OCI-LY7 (cell line): ENCODE measurements at places on chromosomes 4 and X. TPM values are rescaled to one million over a fixed set of nuclear protein-coding genes. Genes with fewer than 3 reads are reported as not detected.
A peak's percentile ranks its signal among the peaks of the same experiment; 100 is the strongest.

DNA sequence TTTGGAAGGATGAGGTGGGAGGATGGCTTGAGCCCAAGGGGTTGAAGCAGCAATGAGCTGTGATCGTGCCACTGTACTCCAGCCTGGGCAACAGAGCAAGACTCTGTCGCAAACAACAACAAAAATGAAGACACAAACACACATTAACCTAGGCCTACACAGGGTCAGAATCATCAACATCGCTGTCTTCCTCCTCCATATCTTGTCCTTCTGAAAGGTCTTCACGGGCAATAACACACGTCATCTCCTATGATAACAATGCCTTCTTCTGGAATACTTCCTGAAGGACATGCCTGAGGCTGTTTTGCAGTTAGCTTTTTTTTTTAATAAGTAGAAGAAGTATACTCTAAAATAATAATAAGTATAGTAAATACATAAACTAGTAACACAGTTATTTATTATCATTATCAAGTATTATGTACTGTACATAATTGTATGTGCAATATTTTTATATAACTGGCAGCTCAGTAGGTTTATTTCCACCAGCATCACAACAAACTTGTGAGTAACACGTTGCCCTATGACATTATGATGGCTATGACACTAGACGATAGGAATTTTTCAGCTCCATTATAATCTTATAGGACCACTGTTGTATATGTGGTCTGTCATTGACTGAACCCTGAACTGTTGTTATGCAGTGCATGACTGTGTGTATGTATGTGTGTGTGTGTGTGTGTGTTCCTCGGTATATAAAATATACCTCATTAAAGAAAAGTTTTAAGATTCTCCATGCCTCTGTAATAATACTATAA, 69.2 kb upstream of the MAML3 start:
- no peak for DNase-seq

DNA sequence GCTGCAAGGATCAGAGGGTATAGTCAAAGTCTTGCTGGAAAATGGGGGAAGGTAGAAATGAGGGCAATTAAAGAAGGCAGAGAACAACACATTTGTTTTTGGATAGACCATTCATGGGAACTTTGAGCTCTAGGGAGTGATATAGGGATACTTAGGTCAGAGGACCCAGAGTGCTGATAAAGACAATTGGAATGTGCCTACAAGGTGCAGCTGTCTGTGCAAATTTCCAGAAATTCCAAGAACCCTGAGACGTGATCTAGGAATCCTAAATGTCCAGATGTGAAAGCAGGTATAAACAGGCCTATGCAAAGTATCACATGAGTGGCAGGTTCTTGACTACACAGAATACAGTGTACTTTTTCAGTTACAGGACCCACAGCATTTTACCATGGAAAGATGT, 24.2 kb downstream of the FNIP2 start:
- DNase-seq: no peak

DNA sequence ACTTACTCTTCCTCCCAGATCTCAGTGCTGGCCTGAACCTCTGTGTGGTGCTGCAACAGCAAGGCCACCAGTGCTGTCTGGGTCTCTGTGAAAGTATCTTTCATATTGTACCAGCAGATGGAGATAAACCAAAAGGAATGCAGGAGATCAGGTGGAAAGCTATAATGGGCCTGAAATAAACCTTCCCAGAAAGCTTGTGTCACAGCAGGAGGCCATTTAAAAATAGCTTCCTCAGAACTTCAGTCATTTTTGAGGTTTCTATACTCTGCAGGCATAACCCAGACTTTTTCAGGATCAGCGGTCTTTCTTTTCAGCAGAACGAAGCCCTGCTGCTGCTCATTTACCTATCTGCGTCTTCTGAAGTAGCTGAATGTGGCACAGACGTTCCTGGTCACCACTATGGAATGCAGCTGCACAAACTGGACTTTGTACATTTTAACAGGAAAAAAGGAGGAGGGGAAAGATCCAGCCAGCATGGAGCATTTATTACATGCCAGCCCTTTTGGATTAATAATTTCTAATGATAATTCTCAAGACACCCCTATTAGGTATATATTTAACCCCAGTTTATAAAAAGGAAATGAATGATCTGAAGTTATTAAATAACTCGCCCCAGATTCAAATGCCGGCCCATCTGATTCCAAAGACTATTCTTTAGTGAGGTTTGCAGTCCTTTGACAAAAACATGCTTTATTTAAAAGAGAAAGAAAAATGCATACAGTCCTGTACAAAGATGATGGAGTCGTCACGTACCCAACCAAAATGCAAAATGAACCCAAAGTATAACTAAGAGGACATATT, 119.7 kb downstream of the NFKB1 start:
- DNase-seq: peak; percentile 59

- no peak for DNase-seq
Observed at GRCh38 chr4:53674903-53675302, 83.6 kb upstream of the LNX1 start.

DNA sequence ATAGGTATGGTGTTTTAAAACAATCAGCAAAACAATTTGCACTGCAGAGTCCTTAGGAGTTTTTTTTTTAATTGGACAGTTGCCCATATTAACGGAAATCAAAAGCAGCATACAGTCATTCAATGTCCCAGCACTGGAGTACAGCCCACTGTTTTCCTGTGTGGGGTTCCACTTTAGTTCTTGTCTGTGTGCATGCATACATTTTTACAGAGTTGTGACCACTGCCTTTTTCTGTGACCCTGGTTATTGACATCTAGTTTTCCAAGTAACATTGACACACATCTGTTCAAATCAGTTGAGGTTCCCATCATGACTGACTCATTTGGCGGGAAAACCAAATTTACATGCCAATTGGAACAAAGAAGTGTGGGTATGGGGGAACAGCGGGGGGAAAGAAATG, 83.3 kb downstream of the HPRT1 start:
- DNase-seq: no peak

TDO2 gene
- not detected in 2 replicates for total RNA-seq

FAM9C gene
- total RNA-seq: not detected in 2 replicates

RRH gene
- total RNA-seq: 0.23 TPM in 1 of 2 replicates, not detected in the other

FAM236A gene
- total RNA-seq: not detected in 2 replicates
